ENCODE measurements at places on chromosomes 1 and 21.

- no peak for DNase-seq
These were observed 530.8 kb upstream of the BEND5 start for GRCh38 chr1:49307457-49307856.

GRCh38 chr21:15552914-15553494, 176.8 kb upstream of the USP25 start:
- DNase-seq, result no peak

- DNase-seq, result no peak
These were observed 23.3 kb upstream of the OTUD3 start for GRCh38 chr1:19858893-19859292.

- no peak for DNase-seq
These were observed 92.3 kb upstream of the NFIA start for GRCh38 chr1:60989749-60990713.

- DNase-seq, result no peak
These were observed 7.9 kb upstream of the OR2B11 start for GRCh38 chr1:247465796-247466195.

DNA sequence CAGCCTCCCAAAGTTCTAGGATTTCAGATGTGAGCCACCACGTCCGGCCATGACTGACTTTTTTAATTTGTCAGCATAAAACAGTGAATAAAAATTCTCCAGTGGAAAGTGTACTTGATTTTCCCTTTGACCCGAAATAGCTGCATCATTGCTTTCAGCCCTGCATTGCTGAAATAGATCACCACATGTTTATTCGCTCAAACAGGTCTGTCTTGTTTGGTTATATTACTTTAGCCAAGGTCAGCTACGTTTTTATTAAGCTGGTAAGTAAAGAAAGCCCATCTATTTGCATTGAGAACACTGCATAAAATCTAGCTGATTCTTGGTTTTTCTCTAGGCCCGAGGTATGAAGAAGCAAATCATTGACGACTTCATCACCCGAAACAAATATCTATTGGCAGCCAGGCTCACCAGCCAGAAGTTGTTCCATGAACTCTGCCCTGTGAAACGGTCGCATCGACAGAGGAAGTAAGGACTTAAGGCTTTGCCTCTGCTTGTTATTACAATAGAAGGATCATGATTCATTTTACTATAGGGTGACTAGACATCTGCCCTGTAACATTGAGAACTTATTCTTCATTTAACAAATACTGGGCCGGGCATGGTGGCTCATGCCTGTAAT, 25.6 kb downstream of the AGMAT start:
- DNase-seq, result no peak

GRCh38 chr1:191857600-191857999, 300.7 kb upstream of the RGS18 start:
- DNase-seq, result no peak

GRCh38 chr1:169214598-169214997, 108.1 kb downstream of the ATP1B1 start:
- no peak for DNase-seq

- DNase-seq, result no peak
These were observed 2.0 kb downstream of the MEF2D start for GRCh38 chr1:156498432-156499193.

- DNase-seq, result no peak
These were observed 75.0 kb downstream of the NPHP4 start for GRCh38 chr1:5917281-5917590.

DNA sequence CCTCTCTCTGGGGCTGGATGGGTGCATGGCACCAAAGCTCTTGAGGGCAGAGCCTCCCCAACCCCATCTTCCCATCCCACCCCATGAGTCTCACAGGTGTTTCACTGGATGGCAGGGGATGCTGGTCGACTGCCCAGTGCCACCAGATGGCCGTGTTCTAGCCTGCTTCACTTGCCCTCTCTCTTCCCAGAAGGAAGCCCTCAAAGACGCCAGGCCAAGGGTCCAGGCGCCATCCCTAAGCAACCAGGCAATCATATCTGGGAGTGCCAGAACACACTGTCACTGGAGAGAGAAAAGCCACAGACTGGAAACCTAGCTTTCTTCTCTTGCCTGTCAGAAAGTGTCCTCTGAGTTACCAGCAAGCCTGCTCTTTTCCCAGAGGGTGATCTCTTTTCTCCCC, 26.7 kb downstream of the PIGM start:
- DNase-seq, result no peak

DNA sequence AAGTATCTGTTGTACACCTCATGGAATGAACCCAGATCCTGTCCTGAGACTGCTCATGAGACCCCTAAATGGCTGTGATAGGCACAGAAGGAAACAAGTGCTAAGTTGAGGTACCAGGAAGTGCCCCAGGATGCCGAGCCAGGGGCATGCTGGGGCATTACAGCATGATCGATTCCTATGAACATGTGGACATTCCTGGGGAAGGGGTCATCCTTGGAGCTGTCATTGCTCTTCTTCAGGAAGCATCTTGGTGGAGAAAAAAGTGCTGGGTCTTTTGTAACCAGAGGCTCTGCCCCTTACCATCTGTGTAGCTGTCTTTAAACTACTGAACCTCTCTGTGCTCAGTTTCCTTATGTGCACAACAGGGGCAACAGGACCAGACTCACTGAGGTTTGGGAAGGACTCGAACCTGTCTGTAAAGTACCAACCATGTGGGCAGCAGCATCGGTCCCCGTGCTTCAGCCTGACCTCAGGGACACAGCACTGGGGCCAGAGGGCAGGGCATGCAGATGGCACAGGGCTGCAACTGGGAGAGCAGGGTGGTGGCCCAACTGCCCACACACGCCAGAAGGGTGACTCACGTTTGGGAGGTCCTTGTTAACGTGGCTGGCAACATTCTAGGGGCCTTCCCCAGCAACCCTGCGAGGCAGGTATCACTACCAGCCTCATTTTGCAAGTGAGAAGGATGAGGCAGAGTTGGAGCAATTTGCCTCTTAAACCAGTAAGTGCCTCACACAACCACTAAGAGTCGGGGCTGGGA, 142.3 kb upstream of the EDN2 start:
- no peak for DNase-seq

- DNase-seq, result no peak
These were observed 1355.8 kb upstream of the PRMT6 start for GRCh38 chr1:105700723-105701122.

- DNase-seq, result no peak
These were observed 346.2 kb upstream of the LRRC7 start for GRCh38 chr1:69221524-69221923.

DNA sequence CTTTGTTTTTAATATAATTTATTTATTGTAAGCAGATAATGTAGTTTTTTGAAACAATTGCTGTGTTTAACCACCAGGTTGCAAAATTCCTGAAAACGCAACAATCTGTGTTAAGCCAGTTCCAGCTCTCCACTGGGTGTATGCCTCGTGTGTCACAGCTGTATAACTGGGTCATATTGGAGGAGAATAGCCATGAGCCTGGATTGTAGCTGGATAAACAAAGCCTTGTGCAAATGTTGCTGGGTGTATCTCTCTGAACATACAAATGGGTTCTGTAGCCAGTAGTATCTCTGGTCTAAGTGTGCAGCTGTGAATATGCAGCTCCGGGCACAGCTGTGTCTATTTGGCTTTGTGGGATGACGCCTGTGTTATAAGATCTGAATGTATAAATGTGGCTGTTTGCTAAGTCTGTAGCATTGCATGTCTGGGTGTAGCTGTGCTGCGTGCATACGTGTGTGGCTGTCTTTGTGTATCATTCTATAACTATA, 2.8 kb downstream of the TCEA3 start:
- no peak for DNase-seq

- DNase-seq, result no peak
These were observed 21.7 kb upstream of the FNBP1L start for GRCh38 chr1:93426181-93426580.

GRCh38 chr1:66758241-66758755, 6.0 kb downstream of the DYNLT5 start:
- DNase-seq, result no peak

DNA sequence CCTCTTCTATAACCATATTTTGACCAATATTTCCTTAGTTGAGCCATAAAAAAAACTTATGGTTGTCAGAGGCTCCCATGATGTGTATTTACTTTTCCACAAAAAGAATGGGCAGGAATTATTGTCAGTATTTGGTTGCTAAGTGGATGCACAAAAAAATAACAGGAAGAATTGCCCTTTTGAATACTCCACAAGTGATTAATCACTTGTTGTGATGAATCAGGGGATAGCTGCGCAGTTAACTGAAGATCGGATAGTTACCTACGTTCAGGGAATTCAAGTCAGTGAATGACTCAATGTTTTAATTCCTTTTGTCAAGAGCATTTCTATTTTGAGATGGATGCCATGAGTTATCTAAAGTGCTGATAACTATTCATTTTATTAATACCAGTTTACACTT, 785.2 kb upstream of the B3GALT2 start:
- DNase-seq, result no peak

- DNase-seq, result no peak
These were observed 305.1 kb downstream of the MATN1 start for GRCh38 chr1:30418061-30418938.

- DNase-seq, result no peak
These were observed 66.5 kb downstream of the PRRX1 start for GRCh38 chr1:170730438-170730837.

GRCh38 chr1:220283625-220284024, 11.4 kb upstream of the RAB3GAP2 start:
- no peak for DNase-seq

DNA sequence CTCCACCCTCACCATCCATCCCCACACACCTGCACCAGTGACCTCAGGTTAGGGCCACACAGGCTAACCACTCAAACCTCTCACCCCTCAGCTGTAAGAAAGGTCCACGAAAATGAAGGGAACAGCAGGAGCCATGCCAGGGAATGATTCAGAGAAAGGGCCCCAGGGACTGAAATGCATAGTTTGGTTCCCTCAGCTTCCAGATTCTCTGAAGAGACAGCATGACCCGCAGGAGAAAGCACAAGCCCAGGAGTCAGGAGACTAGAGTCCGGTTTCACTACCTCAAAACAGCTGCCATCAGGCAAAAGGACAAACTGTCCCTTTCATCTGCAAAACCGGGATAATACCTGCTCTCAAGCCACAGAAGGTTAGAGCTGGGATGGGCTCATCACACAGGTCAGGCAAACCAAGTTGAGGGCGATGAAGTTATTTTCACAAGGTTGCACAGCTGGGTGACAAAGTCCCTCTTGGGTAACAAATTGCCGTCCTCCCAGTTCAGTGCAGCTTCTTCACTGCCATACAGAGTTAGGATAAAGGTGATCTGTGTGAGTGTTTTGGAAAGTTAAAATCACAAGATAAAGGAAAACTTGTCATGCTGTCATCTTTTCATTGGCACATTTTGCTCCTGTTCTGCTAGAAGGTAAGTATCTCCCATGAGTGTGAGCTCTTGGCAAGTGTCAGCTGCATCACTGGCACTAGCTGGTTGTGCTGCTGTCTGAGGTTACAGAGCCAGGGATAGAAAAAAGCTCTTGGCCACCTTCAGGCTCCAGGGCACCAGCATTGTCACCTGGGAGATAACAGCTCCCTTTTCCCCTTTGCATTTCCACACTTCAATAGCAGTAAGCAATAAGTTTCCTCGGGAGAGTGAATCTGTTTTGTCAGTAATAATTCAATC, 120.4 kb downstream of the KCNH1 start:
- no peak for DNase-seq

- DNase-seq, result no peak
These were observed 17.5 kb upstream of the TTC22 start for GRCh38 chr1:54818461-54819194.

GRCh38 chr1:192949783-192950182, 109.4 kb downstream of the UCHL5 start:
- DNase-seq, result no peak
